ENCODE measurements at places on chromosomes 3 and 15. TPM values are rescaled to one million over a fixed set of nuclear protein-coding genes. Genes with fewer than 3 reads are reported as not detected.

The SLC38A3 gene
- 5.0 TPM for polyA plus RNA-seq

The PSTPIP1 gene
- 0.79 TPM for polyA plus RNA-seq

The OR5K2 gene
- polyA plus RNA-seq: 0.16 TPM

The GOLGA6L10 gene
- polyA plus RNA-seq: 3.7 TPM

The LEKR1 gene
- polyA plus RNA-seq: 2.3 TPM

The LRRC31 gene
- 0.17 TPM for polyA plus RNA-seq

The GOLGA8S gene
- 0.60 TPM for polyA plus RNA-seq

The EPHA6 gene
- polyA plus RNA-seq: 0.85 TPM

The LYZL4 gene
- polyA plus RNA-seq: not detected

The CASR gene
- polyA plus RNA-seq: 21.2 TPM

The ITPKA gene
- polyA plus RNA-seq: 0.50 TPM

The C3orf20 gene
- 0.38 TPM for polyA plus RNA-seq

DNA sequence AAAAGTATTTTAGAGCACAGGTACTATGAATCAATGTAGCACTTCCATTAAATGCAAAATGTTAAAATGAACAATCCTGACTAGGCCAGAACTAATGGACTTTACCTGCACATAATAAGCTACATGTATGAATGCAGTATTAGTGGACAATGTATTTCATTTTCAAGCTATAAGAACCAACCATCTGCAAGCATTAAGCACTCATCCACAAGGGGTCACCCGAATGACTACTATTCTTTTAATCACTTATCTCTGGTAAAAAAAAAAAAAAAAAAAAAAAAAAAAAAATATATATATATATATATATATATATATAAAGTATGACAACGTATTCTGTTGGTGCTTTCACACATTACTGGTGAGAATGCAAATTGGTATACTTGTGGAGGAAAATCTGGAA is 7.2 kb downstream of the HERC1 start:
- no peak for DNase-seq

- no peak for DNase-seq
Measured at GRCh38 chr15:61474796-61475195, 245.7 kb upstream of the RORA start.

GRCh38 chr3:18758047-18758704 is 333.0 kb upstream of the SATB1 start:
- DNase-seq: peak; percentile 49

GRCh38 chr3:4934050-4934449 is 45.2 kb upstream of the BHLHE40 start:
- no peak for DNase-seq

DNA sequence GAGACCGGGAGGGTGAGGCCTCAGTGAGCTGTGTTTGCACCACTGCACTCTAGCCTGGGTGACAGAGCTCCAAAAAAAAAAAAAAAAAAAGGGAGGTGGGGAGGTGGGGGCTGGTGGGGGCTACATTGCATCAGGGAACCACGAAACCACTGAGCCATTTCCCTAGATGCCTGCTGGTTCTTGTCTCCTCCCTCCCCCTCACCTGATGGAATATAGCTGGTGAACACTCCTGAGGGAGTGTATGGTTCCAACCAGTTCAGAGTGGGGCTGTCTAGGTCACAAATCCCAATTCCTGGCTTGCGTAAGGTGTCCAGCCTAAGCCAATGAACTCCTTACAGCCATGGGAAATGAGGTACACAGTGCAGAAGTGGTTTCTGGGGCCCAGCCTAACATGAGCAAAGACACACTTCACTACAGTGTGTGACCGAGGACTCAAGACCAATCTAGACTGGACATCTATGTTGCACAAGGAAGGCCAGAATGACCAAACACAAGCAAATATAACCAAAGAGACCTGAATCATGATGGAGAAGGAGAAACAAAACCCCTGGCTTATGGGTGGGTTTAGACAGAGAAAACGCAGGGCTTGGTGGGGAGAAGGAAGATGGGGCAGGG is 39.1 kb upstream of the OSBPL11 start:
- no peak for DNase-seq

DNA sequence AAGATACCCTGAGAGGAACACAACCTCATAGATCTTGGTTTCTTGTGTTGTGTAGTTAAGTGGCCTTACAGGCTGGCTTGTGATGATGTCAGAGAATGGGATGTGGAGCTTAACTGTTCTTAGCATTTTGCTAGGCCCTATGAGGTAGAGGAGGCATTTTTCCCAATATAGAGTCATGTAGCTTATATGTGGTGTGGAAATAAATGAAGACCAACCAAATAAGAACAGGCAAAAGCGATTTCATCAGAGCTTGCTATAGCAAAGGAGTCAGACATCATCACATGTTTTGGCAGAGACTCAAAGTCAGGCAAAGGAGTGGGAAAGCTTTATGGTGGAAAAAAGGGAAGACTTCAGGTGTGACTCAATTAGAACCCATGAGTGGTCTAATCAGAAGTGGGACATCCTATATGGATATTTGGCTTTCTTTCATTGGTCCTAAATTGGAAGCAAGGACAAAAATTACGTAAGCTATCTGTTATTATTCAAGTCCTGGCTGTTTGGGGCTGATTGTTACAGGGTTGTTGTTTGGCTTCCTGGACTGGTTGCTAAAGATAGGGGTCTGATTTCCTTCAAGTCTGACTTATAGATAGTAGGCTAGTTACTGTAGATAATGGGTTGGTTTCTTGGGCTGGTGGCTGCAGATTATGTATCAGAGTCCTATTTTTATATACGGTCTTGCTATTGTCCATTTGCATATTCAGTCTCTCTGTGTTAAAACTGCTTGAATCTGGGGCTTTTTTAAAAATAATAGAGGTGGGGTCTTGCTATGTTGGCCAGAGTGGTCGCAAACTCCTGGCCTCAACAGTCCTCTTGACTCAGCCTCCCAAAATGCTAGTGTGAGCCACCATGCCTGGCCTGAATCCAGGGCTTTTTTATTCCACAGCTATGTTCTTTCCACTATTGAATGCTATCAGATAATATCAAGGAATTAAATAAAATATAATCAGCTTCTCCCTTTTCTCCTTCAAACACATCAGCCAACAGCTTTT is 30.3 kb upstream of the SETD2 start:
- DNase-seq: no peak

GRCh38 chr3:33231756-33232465 is 13.3 kb upstream of the SUSD5 start:
- DNase-seq: no peak

DNA sequence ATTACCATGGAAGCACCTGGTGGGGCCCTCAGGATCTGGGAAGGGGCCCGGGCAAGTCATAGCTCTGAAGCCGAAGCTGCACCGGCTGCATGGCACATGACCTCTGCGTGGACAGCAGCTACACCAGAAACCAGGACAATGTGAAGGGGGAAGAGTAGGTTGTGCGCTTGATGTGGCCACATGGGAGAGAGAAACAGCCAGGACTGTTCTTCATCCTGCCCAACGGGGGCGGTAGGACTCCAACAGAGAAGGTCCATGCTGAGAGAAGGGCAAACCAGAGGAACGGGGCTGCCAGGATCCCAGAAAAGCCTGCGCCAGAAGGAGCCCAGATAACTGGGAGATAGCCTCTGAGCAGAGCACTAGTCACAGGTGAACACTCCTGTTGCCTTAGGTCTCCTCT is 54.9 kb upstream of the PRR20G start:
- DNase-seq: no peak

DNA sequence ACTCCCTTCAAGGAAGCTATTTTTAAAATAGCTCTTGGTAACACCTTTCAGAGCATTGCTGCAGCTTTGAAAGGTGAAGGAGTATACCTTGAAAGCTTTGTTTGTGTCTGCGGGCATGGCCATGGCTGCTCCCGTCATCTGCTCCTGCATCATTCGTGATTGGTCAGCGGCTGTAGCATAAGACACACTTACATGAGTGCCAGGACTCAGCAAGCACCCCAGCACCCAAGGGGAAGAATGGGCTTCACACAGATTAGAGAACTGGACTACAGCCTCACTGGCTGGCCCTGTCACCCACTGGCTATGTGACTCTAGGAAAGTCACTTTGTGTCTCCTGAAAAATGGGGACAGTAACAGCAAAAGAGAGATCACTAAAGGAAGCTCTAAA is 17.0 kb downstream of the EMC3 start:
- no peak for DNase-seq

DNA sequence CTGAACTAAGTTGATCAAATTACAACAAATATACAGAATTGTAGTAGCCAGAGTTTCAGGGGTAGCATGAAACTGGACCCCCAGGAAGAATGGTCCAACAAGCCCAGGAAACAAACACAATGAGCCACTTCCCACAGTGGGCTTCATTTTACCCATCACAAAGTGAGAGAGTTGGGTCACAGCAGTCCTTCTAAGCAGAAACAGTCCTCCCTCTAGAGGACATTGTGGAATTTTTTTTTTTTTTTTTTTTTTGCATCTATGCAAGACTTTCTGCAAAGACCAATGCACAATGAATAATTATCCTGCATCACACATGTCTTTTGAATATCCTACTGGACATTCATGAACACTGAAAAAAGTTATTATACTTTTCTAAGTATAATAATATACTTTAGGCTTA is 73.8 kb upstream of the ATP13A5 start:
- no peak for DNase-seq

DNA sequence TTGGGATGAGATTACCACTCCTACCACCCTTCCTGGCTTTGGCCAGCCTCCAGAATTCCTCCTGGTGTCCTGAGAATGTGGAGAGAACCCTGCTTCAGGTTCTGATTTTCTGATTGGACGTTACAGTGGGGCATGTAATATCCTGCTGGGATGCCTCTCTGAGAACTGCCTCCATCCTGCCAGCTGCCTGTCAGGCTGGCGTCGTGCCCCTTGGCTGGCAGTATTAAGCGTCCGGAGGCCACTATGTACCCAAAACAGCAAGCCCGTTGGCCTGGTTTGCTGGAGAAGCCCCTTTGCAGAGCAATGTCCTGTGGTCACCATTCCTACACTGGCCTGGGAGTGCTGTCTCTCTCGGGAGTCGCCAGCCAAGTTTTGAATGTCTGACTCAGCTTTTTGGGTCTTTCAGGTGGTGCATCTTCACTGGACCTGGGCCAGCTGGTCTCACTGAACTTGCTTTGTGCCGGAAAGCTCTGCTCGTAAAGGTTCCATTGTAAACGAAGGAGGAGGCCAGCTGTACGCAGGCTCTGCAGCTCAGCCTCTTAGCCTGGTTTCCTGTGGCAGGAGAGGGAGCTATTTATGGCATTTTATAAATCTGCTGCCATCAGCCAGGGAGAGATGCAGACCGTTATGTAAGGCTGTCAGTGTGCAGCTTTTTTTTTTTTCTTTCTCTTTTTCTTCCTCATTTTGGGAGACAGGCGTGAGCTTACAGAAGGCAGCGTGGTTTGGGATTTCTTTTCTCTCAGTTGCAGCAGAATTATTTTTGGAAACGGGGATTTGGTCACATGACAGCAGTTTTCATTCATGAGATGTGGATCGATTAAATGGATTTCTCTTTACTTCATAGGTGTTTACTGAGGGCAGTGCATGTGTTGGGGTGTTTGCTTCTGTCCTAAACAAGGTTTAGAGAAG is 19.0 kb upstream of the TRAK1 start:
- no peak for DNase-seq

DNA sequence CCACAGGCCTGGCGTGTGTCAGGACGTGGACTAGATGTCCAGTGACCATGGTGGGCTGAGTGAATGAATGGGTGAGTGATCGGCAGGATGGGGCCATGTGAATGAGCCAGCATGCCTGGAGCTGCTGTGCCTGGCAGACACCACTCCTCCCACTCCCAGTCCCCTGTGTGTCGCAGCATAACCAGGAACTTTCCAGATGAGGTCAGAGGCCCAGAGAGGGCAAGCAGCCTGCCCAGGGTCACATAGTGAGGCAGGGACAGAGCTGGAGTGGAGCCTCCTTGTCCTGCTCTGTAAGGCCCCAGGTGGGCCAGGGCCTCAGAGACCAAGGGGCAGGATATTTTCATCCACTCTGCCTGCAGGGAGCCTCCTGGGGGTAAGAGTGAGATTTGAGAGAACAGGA is 6.4 kb downstream of the IQSEC1 start:
- no peak for DNase-seq

DNA sequence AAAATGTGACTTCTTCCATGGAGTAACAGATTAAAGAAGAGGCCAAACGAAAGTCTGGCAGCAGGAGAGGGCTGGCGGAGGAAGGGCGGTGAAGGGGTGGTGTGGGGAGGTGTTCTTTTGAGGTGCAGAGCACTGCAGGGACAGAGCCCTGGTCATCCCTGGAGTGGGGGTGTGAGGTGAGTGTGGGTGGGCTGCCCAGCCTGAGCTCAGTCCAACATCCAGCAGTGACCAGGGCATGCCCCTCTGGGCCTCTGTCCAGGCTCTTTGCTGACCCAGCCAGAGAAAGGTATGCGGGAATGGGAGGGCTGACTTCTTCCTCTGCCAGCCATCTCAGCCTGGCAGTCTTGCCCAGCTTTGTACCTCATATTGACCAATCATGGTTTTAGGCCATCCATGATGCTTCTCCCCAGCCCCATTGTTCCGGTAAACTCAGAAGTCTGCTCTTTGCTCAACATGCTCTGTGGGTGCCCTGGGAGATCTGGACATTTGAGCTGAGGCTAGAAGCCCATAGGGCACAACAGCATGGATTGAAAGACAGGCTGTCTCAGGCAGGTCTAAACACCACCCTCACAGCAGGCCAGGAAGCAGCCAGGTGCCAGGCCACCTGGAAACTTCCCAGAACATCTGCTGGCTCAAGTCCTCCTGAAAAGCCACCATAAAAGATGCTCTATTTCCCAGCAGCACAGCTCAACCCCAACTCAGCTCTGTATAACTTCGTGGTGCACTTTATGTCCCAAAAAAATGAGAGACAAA is 25.9 kb upstream of the CXCR6 start:
- DNase-seq: no peak

DNA sequence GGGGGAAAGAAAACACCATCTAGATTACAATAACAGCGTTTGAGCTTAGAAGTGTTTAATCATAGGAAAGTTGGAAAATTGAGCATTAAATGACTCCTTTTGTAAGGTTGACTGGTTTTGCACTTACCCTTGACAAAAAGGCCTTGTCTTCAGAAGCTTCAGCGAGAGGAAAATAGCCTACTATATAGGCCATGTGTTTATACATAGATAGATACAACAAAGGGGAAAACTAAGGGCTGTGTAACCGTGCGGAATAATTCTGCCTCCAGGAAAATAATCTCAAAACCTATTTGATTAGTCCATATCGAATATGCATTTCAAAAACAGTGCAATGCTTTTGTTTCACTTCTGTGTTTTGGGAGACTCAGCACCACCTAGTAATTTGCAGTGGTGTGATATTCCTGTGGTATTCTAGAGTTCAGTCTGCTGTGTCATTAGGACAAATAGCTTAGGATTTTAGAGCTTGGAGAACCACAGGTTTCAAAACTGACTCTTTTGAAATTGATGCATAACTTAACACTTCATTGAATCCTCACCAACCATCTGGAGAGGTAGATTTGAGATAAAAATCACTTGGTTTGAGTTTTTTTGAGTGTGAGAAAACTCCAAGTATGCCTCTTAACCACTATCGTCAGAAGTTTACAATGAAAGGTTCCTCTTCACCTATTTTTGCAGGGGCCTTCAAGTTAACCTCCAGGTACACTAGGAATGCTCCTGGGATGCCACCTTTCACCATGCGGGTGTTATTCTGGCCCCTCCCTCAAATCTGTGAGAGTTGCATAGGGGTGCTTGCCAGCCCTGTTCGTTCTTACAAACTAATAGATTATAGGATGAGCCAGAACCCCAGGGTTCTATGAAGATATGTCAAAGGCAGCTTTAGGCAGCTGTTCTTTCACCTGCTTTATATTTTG is 1.9 kb downstream of the ARHGAP31 start:
- DNase-seq: no peak

GRCh38 chr3:108388136-108389132 is 92.1 kb downstream of the HHLA2 start:
- DNase-seq: no peak

GRCh38 chr3:46270474-46270873 is 28.2 kb downstream of the CCR3 start:
- no peak for DNase-seq

Data from right renal cortex interstitium (tissue), 3 donors.